Umbilical cord (tissue), 2 donors: ENCODE measurements at places on chromosomes 2 and 18.

GRCh38 chr2:96918754-96919550, 49.1 kb upstream of the SEMA4C start:
- DNase-seq, result peak; percentile 56

GRCh38 chr2:149743842-149744448, 156.4 kb upstream of the MMADHC start:
- no peak for DNase-seq

GRCh38 chr2:60463249-60463648, 90.2 kb downstream of the BCL11A start:
- DNase-seq, result peak; percentile 78

DNA sequence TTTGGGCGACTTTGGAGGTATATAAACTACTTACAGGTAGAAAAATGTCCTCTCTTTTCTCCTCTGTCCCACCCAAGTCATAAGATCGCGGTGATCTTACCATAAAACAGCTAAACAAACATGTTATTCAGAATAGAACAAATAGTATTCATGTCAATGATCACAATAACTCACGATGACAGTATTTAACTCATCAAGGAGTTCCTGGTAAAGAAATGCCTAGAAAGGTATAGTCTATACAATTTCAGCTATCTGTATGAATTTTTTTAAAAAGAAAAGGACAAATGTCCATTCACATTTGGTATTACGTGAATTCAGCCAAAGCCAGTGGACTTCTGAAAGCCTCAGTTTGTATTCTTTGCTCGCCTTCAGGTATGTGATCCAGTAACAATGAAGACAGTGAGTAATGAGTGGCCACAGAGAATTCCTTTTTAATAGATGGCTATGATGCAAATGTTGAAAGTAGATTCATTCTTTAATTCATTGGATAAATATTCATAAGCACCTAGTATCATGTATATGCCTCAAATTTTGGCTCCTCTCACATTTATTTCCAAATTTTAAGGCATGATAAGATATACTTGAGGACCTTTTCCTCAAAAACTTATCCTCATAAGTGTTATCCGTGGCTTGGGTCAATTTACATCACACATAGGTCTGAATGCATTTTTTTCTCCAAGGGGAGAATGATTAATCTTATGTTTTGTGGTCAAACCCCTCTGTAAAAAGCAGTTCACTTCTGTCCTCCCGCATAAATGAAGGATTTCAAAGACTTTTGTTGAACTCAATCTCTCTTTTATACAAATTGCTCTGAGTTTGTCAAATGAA, 20.3 kb downstream of the ABCB11 start:
- no peak for DNase-seq

DNA sequence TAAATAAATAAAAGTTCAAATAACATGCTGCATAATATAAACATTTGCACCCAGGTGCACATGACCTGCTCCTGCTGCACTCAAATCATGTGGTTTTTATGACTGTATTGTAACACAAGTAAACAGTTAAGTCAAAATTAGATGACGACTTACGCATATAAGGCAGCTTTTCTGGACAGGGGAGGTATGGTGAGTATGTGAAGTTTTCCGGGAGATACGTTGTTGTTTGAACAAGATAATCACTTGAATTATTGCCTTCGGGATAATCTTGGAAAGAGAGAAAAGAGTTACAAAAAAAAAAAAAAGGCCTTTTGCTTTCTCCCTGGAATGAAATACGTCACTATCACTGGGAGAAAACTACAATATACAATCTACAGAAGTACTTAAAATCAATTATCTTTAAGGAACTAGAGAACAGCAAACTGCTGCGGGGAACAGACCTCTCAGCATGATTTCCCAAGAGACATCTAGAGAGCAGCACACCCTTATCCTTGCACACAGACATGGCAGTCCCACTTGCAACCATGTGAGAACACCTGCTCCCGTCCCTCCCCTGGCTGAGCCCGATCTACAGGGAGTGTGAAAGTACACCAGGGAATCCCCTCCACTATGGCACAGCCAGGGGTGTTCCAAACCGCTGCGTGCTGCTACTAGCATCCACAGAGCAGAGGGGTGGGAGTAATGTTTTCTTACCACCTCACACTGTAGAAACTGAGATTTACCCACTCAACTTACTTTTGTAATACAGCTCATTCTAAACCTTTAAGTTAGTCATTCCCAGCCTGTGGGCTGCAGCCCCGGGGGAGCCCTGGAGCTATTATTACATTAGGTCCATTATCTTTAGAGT, 26.3 kb downstream of the B4GALT6 start:
- no peak for DNase-seq

DNA sequence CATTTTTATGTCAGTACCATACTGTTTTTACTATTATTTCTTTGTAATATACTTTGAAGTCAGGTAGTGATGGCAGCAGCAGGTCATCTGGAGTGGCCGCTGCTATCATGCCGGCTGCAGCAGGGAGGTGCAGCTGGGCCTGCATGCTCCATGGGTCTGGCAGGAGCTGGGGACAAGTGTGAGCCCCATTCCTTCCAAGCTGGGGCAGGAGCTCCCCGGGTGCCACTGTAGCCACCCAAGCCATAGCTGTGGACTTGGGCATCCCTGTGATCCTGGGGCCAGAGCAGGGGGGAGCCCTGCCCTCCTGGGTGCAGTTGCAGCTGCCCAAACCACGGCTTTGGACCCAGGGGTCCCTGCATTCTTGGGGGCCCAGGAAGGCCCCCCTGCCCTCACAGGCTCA, 59.2 kb downstream of the CSRNP3 start:
- DNase-seq, result no peak

- no peak for DNase-seq
These were observed 21.0 kb downstream of the SPOPL start for GRCh38 chr2:138522556-138522955.

- DNase-seq, result no peak
These were observed 51.8 kb upstream of the AP1S3 start for GRCh38 chr2:223889229-223889628.

DNA sequence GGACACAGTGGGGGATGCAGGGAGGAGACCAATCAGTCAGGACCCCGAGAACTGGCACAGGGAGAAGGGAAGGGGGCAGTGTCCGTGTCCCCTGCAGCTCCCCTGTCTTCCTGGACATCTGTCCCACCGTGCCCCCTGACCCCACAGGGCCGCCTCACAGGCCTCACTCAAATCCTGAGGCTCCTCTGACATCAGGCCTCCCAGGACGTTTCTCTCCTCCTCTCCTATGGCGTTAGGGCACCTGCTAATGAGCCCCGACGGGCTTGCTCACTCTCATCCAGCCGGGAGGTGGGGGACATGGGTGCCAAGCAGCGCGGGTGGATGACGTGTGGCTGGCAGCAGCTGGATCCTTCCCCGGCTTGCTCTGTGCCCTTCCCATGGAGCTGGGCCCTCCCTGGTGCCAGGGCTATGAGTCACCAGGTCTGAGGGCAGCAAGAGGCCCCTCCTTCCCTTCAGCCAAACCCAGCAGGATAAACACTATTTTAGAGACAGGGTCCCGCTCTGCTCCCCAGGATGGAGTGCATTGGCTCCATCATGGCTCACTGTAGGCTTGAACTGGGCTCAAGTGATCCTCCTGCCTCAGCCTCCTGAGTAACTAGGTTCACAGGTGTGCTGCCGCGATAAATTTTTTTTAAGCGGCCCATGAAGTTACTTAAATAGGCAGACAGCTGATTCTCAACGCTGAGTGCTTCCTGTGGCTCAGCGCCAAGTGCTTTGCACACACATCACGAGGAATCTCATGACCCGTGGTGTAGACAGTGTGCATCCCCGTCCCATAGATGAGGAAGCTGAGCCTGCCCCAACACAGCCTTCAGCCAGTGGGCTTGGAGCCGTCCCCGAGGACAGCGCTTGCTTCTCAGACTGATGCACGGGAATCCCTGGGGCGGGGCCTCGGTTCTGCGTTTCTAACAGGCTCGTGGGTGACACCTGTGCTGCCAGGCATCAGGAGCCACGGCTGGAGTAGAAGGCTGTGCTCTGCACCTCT, 64.5 kb upstream of the HDAC4 start:
- peak; percentile 56 for DNase-seq

- peak; percentile 31 for DNase-seq
These were observed 12.2 kb upstream of the SOCS6 start for GRCh38 chr18:70276416-70277191.

DNA sequence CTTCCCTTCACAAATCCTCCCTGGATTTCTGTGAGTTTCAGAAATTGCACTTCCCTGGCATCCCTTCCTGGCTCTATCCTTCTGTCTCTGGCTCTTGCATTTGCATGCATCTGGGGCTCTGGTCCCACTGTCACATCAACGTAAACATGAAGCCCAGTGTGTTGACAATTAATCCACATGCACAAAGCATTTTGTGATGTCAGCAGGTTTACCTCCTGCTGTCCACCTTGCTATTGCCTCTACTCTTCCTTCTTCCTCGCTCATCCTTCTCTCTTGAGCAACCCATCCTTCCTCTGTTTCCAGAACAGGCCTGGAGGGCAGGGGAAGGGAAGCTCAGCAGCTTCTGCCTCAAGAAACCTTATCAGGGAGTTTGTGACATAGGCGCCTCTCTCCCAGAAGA, 111.7 kb upstream of the ATP5MC3 start:
- no peak for DNase-seq

GRCh38 chr18:68660354-68661183, 54.3 kb downstream of the TMX3 start:
- peak; percentile 53 for DNase-seq

GRCh38 chr18:77337604-77338003, 88.0 kb downstream of the GALR1 start:
- no peak for DNase-seq

GRCh38 chr2:173393186-173393585, 38.5 kb downstream of the CDCA7 start:
- no peak for DNase-seq

DNA sequence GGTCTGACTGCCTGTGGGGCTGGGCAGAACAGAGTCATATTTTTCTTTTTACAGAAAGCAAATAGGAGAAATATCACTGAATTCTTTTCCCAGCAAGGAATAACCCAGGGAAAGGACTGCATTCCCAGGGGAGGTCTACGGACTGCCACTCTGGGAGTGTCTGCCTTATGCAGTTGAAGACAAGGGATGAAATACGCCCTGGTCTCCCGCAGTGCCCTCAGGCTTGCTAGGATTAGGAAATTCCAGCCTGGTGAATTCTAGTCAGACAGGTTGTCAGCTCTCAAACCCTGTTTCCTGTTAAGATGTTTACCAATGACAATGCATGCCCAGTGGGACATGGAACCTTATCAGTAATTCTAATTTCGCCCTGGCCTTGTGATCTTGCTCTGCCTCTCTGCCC, 30.3 kb upstream of the PDK1 start:
- DNase-seq, result no peak
